ENCODE measurements at places on chromosomes 11 and 22.

DNA sequence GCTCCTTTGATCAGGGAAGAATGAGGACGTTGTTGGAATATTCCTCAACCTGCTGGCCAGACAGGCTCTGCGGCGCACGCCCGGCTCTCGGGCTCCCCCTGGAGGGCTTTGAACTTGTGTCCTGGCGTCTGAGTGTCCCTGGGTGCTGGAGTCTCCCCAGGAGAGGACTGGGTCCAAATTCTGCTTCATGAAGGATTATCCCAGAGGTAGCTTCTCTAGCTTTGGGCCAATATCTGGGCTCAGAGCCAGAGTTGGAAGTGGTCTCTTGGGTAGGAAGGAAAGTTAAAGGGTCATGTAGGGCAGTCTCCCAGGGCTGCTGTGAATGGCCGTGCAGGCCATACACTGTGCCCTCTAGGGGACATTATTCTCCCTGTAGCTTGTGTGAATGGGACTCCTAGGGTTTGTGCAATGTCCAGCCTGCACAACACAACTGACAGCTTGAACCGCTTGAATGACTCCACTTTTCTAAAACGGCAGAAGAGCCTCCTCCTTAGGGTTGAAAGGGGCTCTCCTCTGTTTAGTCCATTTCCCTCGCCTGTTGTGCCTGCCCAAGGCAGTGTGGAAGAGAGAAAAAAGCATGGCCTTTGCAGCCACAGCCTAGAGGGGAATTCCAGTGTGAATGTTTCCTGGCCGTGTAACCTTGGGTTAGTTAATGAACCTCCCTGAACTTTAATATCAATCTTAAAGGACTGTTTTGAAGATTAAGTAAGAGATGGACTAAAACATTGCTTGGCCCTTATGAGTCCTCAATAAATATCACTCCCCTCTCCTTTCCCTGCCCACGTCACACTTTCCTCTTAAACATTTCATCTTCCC, 111.2 kb upstream of the THY1 start:
- DNase-seq = peak; percentile 72

DNA sequence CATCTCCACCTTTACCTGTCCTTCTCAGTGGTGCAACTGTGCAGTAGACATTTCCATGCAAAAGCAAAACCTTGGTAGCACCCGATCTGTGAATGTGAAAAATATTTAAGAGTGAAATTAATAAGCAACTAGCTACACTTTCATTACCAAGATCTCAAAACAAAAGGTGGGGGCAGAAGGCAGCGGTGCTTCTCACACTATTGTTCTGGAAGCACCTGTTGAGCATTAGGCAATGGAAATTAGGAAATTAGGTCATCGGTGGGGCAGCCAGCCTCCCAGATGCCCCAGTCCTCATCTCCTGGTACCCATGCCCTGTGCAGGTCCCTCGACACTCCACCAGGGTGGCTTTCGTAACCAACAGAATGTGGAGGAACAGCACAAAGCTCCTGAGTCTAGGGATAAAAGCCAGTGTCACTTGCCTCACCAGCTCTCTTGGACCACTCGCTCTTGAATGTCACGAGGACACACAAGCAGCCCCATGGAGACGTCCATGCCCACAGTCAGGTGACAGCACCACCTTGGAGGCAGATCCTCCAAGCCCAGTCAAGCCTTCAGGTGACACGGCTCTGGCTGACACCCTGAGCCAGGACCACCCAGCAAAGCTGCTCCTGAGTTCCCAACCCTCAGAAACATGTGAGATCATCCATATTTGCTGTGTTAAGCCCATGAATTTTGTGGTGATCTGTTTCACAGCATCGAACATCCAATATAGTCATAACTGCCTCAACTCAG, 3.3 kb downstream of the LTO1 start:
- DNase-seq = no peak

DNA sequence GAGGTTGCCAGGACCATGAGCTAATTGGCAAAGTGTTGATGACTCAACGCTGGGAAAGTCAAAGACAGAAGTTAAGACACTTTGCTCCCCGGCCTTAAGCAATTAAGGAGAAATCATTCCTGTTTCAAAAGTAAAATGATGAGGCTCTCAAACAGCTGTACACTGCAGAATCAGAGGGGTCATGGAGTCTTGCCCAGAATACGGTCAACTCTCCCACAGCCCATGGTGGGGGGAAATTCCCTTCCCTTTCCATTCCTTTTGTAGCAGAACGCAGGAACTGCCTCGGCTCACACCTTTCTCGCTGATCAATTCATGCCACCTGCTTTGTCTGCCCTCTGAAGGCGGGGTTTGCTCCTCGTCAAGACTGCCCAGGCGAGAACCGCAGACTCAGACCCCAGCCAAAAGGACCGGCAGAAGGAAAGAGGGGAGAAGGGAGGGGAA, 52.8 kb downstream of the MN1 start:
- no peak for DNase-seq

DNA sequence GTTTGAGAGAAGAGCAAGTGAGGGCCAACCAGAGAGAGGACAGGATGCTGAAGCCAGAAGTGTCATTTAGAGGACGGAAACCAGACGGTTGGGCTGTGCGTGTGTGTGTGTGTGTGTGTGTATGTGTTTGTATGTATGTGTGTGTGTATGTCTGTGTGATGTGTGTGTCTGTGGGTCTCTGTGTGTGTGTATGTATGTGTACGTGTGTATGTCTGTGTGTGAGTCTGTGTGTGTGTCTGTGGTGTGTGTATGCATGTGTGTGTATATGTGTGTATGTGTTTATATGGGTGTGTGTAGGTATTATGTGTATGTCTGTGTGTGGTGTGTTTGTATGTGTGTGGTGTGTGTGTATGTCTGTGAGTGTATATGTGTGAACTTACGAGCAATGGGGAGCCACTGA, 77.7 kb upstream of the EIF3D start:
- no peak for DNase-seq

- no peak for DNase-seq
Observed at GRCh38 chr11:15179167-15179566, 64.4 kb downstream of the INSC start.

DNA sequence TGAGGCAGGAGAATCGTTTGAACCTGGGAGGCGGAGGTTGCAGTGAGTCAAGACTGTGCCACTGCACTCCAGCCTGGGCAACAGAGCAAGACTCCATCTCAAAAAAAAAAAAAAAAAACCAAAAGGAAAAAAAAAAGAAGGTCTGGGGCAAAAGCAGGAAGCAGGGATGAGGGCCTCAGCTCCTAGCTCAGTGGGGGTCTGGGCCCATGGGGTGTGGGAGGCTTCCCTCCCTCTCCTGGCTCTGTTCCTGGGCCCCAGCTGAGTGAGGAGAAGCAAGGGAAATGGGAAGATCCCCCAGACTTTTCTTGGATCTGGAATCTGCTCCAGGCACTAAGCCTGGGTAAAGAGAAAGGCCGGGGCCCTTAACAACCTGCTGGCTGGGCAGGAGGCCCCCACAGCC, 8.9 kb downstream of the CHRM1 start:
- no peak for DNase-seq

- DNase-seq = no peak
Observed at GRCh38 chr11:61927501-61927900, 10.1 kb upstream of the RAB3IL1 start.

- peak; percentile 48 for DNase-seq
Observed at GRCh38 chr11:73218106-73218829, at the start of gene P2RY2. Gene P2RY2, plus strand, starts transcription at chr11:73218281. Its CDS starts 15,879 bp downstream, at chr11:73234160.

DNA sequence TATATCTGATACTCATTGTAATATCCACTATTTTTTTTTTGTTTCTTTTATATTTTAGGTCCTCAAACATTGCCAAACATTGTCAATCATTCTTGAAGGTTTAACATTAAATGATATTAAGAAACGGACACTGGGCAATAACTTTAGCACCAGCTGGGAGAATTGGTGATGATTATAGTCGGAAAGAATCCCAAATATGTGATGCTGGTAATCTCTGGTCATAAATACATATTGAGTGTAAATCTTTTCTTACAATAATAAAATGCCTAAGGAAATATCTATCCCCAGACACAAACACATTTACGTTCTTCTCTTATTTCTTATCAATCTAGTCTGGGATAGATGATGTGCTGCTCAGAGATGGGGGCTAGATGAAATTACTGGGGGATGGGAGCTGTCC, 25.2 kb downstream of the OR51E2 start:
- DNase-seq = no peak

DNA sequence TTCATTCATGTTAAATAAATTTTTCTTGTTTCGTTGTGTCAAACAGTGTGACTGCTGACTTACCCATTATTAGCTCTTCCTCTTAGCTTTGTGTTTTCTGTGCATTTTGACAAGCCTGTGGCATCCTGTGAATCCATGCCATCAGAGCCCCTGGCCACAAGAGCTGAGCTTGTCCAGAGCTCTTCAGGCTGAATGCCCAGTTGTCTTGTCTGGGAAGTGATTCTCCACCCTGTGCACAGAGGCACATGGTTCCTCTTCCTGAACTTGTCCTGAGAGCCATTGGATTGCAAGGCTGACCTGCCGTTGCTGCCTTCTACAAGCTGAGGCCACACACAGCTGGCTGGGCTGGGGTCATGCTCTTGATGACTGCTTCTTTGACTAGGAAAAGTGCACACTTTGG, 64.1 kb downstream of the PPP6R3 start:
- DNase-seq = no peak

GRCh38 chr11:121563900-121564822, 111.4 kb upstream of the SORL1-AS1 start:
- no peak for DNase-seq

DNA sequence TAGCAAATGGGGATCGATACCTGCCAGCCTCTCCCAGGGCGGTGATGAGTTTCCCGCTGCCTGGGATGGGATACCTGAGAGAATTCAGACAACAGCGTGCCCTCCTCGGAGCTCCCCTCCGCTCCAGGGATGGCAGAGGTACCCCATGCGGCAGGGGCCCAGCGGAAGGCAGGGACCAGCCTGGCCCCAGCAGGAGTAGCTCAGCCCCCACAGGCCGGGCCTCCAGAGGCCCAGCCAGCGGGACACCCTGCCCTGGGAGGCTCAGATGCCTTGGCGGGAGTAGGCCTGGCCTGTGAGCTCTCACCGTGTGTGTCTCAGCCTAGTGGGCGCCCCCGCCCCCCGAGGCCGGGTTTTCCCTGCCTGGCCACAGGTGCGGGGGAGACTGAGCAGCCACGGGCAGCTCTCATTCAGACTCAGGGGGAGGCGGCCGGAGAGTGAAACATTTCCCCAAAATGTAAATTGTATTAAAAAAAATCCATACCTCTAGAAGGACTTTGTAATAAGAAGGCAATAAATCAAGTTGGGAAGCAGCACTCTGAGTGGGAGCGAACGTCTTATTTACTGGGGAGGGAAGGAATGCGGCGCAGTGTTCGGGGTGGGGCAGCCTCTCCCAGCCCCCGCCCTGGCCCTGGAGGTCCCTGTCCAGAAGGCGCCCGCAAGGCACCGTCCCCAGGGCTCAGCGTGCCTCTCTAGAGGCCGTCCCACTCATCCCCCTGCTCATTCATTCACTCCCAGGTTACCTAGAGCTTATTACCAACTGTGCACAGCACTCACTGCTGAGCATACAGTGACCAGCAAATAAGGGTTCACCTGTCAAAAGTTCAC, 888.0 kb downstream of the BRD1 start:
- DNase-seq = no peak

DNA sequence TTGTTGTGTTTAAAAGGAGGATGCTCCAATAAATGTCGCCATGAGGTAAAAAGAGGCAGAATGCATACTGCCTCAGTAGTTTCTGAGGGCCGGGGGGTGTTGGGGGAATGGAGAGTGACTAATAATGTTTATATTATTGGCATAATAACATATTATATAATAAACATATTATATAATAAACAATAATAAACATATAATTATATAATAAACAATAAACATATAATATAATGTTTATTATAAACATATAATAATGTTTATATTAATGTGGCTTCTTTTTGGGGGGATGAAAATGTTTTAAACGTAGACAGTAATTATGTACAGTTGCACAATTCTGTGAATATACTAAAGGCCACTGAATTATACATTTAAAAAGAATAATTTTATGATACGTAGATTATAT, 35.6 kb downstream of the TRIM66 start:
- no peak for DNase-seq

GRCh38 chr11:119614222-119615002, 114.6 kb downstream of the NECTIN1 start:
- no peak for DNase-seq

DNA sequence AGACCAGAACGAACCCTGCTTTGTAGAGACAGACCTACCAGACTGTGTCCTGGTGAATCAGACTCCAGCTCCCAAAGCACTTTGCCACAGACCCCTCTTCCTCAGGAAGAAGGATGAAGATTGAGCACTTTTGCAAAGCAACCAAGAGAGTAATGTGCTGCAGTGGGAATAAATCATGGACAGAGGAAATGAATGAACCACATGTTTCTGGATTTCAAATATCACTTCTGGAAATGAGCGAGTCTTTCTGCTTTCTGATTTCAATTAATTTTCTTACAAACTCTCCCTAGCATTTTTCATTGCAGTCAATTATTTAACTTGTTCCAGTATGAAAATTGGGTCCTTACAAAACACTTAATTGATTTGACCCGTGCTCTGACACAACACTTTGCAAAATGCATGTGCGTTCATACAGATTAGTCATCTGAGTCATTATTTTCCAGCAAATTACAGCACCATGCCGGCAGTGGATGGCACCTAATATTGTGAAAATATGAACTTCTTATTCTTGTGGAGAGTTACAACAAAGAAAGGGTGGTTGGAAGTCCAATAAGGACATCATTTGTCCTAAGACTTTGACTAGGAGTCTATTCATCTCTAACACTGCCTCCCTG, 315.9 kb upstream of the CCDC90B start:
- no peak for DNase-seq

DNA sequence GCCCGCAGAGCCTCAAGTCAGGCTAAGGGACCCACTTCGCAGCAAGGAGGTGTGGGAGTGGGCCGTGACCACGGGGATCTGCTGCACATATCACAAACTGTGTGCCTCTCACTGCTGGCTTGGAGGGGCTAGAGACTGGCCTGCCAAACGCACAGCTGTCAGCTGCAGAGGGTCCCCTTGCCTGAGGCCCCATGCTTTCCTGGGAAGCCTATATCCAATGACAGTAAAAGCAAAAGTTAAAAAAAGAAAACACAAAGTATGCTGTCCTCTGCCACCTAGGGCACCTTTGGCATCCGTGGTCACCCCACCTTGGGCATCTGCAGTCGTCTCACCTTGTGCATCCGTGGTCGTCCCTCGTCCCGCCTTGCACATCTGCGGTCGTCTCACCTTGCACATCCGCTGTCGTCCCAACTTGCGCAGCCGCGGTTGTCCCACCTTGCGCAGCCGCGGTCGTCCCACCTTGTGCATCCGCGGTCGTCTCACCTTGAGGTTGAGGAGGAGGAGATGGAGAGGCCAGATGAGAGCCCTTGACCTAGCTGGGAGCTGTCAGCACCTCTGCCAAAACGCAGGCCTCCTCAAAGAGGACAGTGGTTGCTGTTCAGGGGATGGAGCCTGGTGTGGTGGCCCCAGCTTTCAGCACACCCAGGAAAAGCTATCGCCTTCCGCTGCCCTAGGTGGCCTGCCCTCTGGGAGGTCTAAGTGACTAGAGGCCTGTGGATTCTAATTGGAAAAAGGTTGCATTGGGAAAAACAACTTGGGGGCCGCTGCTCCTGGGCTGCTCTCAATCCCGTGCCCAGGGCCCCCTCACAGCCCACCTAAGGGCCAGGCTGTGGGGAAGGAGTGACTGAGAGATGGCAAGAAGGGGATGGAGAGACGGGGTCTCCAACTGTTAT, 90.5 kb downstream of the MYEOV start:
- DNase-seq = no peak

Measured in activated CD4-positive, alpha-beta T cell treated with anti-CD3 and anti-CD28 coated beads, Interleukin-2, Interleukin-6, amounts not matched to agents 100 ng/mL and 50 ng/mL, durations not matched to agents 16 hours and 8 hours (primary cell).